ENCODE measurements at places on chromosomes 3 and 15.

DNA sequence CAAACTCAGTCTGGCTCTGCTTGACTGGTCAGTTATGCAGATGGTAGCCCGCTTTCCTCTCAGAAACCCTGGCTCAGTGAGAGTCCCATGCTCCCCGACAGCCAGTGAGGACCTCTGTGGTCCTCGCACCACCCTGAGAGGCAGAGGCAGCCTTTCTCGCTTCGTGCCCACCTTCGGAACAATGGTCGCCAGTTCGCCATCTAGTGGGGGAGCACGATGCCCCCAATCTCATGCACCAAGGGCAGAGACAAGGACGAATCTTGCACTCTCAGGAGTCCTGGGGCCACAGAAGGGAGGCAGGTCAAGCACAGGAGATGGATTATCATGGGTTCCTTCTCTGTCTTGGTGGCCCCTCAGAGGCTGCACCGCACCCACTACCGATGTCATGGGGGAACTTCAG, 75.2 kb downstream of the RHCG start:
- DNase-seq = no peak

DNA sequence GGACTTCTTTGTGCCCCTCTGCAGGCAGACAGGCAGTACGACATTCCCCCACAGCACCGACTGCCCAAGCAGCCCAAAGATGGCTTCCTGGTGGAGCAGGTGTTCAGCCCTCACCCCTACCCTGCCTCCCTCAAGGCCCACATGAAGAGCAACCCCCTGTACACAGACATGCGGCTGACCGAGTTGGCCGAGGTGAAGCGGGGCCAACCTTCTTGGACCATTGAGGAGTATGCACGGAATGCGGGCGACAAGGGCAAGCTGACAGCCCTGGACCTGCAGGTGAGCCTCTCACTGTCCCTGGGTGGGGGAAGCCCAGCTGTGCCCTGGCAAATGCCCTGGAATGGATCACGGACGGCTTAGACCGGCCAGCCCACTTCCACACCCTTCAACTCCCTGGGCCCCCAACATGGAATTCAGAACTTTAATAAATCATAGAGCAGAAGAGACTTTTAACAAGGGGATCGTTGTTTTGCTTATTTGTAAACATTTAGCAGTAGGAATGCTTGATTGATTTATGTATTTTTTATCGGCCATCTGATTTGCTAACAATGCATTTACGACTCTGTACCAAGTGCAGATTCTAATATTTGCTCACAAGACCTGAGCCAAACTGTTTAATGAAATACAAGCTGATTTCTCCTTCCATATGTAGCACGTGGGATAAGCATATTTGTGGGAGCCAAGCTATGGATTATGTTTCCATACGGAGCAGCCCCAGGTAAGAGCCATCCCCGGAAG, 31.1 kb downstream of the MINAR1 start:
- no peak for DNase-seq

DNA sequence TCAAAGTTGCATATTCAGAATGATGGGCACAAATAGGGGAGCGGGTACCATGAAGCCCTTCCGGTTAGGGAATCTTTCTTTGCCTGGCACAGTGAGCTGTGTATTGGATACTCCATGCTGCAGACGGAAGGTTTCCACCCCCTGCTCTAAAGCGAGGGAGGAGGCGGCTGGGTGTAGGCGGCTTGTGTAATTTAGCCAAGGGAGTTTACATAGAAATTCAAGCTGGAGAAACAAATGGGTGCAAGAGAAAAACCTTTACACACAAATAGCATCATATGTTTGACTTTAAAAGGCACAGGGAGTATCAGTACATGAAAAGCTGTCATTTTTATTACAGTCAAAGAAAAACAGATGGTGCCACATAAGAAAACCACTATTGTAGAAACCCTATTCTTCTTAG, 59.3 kb upstream of the ADCY5 start:
- no peak for DNase-seq

- DNase-seq = peak; percentile 44
These were observed 289.6 kb downstream of the UACA start for GRCh38 chr15:70473581-70474370.

DNA sequence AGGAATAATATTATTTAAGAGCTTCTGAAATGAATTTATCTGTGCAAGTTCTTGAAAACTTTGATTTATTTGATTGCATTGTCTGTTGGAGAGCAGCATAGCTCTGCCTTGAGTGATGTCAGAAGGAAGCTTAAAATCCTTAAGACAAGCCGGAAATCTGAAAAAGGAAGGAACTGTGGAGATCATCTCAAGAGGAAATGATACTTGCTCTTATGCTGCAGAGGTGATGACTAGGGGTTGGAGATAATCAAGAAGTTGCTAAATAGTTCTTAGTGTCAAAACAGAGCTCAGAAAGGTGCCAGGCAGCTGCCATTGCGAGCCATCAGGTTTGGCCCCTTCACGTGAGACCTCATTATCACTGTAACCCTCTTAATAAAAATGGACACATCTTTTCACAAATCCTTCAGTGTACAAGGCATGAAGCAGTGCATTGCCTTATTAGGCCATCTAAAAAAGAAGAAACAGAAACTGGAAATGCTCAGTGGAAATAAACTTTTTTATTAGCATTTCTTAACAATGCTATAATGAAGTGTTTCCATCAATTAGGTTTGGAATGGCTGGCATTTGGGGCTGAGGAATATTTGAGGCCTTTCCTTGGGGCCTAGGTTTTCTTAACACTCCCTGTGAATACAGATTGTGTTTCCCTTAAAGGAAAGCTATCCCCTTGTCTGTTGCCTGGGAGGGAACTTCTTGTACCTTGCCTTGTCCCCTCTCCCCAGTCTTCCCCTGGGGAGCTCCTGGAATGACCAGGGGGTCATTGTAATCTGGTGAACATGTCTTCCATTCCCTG, 34.5 kb upstream of the VILL start:
- no peak for DNase-seq

- no peak for DNase-seq
These were observed 299.2 kb upstream of the THRB start for GRCh38 chr3:24793896-24794295.

GRCh38 chr3:105744202-105744601, 124.6 kb downstream of the CBLB start:
- no peak for DNase-seq

- DNase-seq = no peak
These were observed 368.7 kb downstream of the FOXP1 start for GRCh38 chr3:71214797-71215196.

DNA sequence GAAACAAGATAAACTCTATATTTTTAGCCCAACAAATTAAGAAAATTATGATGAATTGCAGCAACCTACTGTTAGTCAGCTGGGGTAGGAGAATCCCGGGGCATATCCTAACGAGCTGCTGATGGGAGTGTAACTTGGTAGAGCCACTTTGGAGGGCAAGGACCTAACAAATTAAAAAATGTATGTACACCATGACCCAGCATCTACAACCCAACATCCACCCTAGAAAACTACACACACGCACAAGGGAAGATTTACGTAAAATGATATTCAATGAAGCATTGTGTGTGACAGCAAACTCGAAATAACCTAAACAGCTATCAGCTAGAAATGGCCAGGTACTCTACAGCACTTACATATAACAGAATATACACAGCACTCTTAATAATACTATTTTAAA, 1.9 kb downstream of the BCL2A1 start:
- DNase-seq = no peak

GRCh38 chr15:81536356-81536755, 162.3 kb upstream of the TMC3 start:
- DNase-seq = no peak

DNA sequence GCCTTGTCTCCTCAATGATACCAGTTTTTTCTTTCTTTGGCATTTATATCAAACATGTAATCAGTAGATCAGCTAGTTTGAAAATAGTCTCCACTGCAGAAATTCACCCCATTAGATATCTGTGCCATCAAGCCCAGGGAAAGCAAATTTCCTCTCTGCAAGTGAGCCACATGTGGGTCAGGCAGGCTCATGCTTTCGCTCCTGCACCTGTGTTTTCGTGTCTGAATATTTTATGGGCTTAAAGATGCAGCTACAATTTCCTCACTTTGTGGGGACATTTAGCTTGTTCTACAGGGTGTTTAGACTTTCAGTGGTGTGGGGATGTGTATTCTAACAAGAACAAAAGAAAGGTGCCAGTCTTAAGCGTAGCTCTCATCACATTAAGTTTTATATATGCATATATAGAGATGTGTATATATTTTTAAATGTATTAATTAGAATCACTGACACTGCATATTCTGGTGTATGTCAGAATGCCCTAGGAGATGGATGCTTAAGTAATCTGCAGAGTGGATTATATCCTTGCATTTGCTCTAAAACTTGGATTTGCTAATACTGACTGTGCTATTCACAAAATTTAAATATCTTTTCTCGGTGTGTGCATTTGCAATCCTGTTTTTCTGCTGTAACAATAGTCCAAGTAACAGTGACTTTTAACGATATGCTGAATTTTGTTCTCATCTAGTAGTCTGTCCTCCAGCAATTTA, 372.6 kb downstream of the PTPRG start:
- no peak for DNase-seq

- DNase-seq = no peak
These were observed 375.9 kb downstream of the FOXP1 start for GRCh38 chr3:71207632-71208031.

DNA sequence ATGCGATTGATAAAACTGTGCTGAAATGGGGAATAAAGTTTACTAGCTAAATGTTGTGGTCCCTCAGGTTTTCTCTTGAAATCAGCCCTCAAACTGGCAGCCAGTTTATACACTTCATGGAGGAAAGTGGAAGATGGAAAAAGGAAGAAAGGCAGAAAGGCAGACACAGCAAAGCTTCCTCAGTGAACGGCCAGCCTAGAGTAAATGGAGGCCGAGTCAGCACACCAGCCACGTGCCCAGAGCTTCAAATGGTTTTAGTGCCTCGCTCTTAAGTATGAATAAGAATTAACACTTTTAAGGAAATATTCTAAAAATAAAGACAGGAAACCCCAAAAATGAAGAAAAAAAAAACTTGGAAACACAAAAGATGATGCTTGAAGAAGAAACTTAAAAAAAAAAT, 48.3 kb downstream of the GNB4 start:
- DNase-seq = no peak

DNA sequence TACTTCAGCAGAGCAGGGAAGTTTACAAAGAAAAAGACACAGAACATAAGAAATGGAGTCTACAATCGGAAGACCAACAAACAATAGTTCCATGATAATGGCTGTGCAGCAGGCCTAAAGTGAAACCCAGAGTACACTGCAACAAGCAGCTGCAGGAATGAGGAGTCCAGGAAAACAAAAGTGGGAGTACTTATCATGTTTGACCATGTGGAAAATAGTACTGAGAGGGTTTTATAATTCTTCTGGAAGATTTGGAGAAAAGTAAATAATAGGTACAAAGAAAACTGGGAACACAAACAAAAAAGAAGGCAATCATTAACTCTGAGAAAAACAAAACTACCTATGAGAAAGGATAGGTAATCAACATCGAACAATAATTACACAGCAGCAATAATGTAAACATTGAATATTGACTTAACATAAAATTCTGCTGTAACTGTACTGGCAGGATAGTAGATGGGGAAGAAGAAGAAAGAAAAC, 87.5 kb downstream of the NEK10 start:
- no peak for DNase-seq

- peak; percentile 99 for DNase-seq
These were observed 119.6 kb downstream of the ASB7 start for GRCh38 chr15:100721758-100722550.

- no peak for DNase-seq
These were observed 46.1 kb downstream of the KBTBD12 start for GRCh38 chr3:127961124-127961523.

DNA sequence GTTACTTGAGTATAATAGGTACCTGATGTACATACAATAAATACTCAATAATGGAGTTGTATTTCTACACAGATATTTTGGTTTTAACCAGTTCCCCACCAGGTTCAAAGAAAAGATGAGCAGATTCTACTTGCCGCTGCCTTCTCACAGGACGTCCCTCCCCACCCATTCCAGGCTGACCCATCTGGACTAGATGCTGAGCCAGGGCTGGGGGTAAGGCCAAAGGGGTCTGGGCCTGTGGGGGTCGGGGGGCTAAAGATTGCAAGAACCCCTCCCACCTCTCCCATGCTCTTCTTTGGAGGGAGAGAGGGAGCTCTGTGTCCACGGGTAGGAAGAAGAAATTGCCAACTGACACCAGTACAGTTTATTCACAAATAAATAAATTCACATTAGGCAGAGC, 1.5 kb downstream of the MESP1 start:
- no peak for DNase-seq

DNA sequence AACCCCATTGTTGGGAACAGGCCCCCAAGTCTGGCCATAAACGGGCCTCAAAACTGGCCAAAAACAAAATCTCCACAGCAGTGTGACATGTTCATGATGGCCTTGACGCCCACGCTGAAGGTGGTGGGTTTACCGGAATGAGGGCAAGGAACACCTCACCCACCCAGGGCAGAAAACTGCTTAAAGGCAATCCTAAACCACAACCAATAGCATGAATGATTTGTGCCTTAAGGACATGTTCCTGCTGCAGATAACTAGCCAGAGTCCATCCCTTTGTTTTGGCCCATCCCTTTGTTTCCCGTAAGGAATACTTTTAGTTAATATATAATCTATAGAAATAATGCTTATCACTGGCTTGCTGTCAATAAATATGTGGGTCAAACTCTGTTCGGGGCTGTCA, 47.7 kb downstream of the KLHDC8B start:
- no peak for DNase-seq

DNA sequence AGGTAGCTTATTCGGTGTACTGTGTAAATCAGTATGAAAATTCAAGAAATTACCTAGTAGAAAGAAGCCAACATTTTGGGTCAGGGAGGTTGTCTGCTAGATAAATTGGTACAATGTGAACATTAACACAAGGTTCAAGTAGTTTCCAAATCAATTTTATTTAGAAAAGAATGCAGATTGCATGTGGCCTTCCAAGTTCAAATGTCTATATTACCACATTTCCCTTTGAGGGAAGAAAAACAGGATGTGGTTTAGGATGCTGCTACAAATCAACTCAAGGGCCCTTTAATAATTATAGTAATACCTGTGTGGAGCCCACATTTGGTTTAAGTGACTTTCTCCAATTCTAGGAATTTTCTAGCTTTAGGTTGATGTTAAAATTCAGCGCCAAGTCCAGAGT, 57.5 kb downstream of the CADPS start:
- DNase-seq = no peak

GRCh38 chr3:129317014-129317771, 38.5 kb downstream of the HMCES start:
- no peak for DNase-seq

GRCh38 chr15:101156061-101156460, 95.8 kb downstream of the CHSY1 start:
- DNase-seq = no peak

DNA sequence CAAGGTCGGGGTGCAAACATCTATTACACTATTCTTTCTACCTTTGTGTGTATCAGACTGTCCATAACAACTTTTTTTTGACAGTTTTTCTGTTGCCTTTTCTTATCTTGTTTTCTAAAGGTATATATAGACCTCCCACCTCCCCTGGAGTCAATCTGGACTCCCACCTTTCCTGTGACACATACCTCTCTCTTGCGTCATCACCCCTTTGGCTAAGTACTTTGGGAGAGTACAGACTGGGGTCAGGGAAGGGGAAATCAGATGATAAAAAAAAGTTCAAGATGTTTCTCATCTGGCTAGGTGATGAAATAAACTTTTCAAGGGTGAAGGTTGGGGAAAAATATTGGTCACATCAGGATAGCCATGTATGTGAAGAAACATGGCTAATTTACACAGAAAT, 17.2 kb downstream of the TSPAN3 start:
- DNase-seq = no peak
